Caki2 (cell line): ENCODE measurements at places on chromosomes 12 and 14. TPM values are rescaled to one million over a fixed set of nuclear protein-coding genes. Genes with fewer than 3 reads are reported as not detected.

FOS gene
- total RNA-seq: 4.5 and 12.6 TPM in 2 replicates

DDX23 gene
- 89.5 and 94.4 TPM in 2 replicates for total RNA-seq

DNA sequence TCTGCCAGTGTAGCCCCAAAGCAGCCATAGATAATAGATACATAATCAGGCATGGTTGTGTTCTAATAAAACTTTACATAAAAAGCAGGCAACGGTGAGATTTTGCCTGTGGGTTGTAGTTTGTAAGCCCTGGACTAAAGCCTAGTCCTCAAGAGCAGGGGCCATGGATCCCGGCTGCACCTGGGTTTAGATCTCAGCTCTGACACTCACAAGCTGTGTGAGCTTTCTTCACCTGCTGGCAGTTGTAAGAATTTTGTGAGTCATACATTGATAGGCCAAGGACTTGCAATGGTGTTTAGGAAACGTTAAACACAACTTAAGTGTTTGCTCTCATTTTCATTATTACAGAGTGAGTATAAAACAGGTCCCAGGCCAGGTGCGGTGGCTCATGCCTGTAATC, 395.8 kb upstream of the TBX3 start:
- no peak for DNase-seq

DNA sequence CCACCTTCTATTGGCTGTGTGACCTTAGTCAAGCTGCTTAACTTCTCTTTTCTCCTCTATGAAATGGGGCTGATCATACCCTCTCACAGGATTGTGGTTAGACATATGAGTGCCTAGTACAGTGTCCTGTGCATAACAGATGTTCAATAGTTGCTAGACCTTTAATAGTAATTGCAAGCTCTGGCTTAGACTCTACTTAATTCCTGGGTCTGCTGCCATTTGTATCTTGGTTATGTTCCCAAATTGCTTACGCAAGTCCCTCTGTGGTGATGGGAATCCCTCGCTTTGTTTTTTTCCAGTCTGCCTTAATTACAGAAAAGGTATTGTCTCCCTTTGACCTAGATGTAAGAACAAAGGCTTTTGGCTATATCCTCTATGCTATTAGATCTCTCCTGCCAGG, 15.1 kb downstream of the SUDS3 start:
- no peak for DNase-seq

GLIPR1 gene
- 5.0 and 25.5 TPM in 2 replicates for total RNA-seq

DNA sequence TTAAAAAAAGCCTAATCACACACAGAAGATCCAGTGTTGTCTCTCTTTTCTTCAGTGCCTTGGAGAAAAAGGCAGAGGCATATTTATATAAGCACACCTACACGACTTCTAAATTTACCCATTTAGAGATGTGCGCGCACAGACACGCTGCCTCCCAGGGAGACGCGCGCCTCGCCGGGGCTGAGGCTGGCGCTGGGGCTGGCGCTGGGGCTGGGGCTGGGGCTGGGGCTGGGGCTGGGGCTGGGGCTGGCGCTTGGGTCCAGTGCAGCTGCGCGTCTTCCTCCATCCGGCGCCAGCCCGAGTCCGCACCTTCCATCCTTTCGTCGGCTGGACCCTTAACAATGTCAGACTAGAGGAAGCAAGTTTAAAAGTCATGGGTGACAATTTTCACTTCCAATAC, 118.4 kb upstream of the ARID2 start:
- DNase-seq: no peak

GLIPR1L1 gene
- not detected in 2 replicates for total RNA-seq

DNA sequence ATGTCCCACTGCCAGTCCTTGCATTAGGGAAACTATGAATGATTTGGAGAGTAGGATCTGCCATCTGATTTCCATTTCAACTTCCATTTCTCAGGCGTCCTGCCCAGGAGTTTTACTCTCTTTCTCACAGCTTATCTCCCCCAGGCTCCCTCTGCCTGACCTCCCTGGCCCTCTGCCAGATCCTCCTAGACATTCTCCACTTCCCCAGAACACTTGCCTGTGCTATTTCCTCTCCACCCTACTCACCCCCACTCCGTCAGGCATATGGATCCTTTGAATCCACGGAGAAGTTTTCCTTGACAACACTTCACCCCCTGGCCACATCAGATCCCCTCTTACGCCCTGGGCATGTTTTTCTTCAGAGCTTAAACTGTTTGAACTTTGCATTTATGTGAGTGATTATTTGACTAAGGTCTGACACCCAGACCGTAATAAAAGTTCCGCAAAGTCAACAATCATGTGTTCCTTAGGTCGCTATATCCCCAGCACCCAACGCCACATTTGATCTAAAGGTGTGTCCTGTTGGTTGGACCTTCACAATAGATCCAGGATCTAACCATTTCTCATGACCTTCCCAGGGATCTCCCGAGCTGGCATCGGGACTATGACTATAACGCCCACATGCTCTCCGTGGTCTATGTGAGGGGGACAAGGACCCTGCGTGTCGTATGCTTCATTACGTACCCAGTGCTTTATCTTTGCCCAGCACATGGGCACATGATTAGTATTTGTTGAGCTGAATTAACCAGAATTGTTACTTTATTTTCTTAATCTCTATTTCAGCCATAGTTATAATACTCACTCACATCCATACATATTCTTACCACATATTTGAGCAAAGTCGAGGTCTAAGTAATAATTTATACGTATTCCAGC, 255.8 kb upstream of the FOXN3 start:
- DNase-seq: no peak

DNA sequence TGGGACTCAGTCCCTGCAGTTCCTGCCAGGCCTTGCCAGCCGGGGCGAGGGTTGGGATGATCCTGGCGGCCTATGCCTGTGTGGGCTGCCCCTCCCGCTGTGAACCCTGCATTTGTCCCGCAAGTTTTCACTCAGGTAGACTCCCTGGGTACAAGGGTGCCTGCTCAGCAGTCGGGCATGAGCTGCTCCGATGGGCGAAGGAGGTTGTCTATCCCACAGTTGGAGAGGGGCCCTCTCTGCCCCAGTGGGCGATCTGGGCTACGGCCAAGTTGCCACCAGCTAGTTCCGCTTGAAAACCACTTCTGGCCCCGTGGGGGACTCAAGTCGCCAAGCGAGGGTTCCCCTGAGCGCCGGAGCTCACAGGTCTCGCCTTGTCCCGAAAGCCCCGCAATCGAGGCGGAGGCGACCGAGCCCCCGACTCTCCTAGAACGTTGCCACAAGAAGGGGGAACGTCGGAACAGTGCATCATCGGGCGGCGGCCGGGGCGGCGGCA, 365 bp upstream of the TPI1 start:
- peak; percentile 52 for DNase-seq

- no peak for DNase-seq
Measured at GRCh38 chr12:55818140-55818728, 393 bp downstream of the ORMDL2 start.

DNA sequence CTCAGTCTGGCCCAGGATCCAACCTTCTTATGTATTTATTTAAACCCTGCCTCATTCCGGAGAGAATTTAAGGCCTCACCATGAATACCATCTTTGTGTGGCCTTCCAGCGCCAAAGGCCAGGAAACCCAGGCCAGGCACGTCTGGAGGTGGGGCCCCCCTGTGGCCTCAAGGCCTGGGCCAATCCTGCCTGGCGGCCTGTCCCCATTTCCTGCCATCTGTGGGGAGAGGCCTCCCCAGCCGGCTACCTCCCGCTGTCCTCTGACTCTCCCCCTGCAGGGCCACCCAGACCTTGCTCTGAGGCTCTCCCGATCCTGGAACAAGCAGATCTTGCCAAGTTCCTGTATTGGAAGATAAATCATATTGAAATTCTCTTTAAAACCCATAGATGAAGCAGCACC, 37.4 kb upstream of the MEG3 start:
- no peak for DNase-seq
